Myocyte (in vitro differentiated cells): ENCODE measurements at places on chromosomes 7 and 10.

- no peak for DNase-seq
Measured at GRCh38 chr10:25177093-25177753, 2.4 kb downstream of the GPR158 start.

GRCh38 chr10:103103989-103104388 lies 89.1 kb downstream of the NT5C2 start:
- DNase-seq, result no peak

DNA sequence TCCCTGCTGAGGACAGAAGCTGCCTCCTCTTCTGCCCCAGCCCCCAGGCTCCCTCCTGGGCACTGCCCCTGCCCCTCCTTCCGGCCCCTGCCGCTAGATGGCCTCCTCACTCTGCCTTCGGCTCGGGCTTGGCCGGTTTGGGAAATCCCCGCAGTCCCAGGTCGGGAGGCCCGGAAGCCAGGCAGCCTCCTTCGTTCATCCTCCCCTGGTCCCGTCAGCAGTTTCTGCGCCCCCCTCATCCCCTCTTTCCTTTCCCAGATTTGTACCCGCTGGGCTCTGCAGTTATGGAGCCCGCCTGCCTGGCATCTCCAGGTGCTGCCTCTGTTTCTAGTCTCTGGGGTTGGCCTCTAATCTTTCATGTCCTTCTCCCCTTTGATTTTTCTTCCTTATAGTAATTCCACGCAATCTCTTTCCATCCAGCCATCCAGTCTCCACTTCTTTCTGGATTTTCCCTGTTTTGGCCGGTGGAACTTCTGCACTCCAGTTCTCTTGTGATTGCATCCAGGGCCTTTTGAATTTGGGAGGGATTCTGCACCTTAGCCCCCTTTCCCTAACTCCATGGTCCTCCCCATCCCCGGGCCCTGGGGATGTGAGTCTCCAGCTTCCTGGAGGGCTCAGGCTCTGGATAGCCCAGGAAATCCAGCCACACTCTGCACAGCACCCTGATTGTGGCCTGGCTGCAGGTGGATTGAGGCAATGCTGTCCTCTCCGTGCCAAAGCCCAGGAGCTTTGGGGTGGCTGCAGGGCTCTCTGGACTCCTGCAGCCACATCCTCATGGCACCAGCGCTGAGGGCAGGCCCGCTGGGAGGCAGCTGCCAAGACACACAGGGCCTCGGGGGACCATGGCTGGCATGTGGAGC lies 3.3 kb upstream of the SHH start:
- DNase-seq, result peak; percentile 67

DNA sequence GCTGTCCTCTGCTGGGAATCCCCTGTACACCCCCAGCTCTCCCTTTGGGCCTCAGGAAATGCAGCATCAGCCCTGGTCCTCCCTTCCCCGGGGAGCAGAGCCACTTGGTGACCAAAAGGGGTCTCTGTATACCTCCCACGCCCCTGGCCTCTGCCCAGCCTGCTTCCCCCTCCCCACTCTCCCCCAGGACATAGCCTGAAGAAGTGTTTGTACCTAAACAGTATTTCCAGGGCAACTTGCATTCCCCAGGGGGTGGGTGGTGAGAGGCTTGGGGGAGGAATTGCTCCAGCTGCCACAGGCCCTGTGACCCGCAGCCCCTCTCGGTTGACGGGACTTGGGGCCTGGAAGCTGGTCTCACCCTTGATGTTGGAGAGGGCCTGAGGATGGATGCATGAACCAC lies 39.3 kb downstream of the TMEM270 start:
- peak; percentile 70 for DNase-seq

DNA sequence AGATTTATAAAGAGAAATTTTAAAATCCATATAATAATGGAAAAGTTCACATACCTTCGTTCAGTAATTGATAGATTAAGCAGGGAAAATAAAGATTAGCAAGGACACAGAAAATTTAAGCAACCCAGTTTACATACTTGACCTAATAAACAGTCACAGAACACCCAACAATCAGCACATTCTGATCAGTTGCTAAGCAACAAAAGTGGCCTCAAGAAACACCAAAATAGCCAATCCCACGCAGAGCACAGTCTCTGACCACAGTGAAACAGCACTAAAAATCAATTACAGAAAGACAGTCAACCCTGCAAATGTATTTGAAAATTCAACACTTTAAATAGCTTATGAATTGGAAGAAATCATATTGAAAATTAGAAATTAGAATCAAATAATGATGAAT lies 39.3 kb upstream of the DRGX start:
- no peak for DNase-seq

DNA sequence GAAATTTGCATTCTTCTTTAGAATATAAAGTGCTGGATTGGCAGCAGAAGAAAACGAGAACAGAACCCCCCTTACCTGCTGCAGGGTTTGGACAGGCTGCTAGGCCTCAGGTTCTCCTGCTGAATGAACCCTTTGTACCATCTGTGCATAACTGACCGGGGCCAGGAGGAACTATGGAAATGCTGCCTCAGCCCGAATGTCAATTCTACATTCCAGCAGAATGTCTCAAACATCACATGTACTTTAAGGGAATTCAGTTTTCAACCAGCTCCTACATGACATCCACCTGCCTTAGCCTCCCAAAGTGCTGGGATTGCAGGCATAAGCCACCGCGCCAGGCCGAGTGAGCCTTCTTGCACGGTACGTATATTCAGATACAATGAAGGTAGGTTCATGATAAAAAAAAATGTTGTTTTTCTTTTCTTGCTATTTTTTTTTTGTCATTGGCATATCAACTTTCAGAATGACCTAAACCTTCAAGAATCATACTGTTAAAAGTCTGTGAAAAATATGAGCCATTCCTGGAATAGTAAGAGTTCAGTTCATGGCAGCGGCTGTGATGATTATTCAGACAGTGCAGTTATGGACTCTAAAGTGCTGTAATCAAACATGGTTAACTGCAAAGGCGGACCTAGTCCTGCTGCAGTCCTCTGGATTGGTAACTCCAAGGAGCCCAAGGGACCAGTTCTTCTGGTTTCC lies 84.4 kb upstream of the TNS3 start:
- peak; percentile 48 for DNase-seq

DNA sequence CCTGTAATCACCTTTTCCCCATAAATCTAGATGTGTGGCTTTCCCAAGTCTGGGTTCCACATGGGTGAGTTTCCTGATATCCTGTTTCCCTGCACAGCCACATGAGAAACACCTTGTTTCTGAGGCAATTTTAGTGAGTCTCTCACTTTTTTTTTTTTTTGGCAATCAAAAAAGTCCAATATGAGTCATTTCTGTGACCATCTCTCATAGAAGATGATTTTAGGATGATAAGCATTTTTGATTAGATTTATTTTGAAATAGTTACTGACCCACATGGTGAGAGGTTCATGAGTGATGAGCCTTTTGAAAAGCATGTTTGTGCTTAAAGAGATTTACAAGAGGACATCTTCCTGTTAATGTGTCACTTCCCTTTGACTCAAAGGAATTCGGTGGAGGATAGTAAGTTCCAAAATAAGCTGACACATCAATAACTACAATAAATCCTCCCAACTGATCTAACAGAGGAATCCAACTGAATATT lies 464.0 kb downstream of the INHBA start:
- DNase-seq, result no peak

DNA sequence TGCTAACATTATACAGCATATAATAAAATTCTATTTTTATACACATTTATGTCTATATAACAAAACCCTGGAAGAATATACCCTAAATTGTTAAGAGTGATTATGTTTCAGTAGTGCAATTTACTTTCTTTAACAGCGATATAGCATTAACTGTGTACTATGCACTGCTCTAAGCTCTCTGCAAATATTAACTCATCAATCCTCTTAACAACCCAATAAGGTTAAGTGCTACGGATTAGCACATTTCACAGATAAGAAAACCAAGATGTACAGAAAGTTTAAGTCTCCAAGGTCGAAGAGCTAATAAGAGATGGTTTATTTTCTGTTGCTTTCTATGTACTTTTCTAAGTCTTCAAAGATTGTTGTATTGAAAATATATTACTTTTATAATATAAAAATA lies 95.8 kb downstream of the SEMA3C start:
- DNase-seq, result no peak

DNA sequence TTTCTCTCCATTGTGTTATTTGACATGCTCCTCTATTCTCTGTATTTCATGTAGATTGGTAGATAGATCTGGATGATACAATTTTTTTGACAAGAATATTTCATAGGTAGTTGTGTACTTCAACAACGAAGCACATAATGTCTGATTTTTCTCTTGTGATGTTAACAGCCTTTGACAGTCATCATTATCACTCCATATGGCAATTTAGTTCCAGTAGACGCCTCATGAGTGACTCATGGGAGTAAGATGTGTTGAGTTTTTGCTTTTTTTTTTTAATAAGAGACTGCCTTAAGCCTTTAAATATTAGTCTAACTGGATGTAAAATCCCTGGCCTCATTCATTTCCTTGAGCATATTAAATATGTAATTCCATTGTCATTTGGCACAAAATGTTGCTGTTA lies 123.5 kb upstream of the ZNF32 start:
- DNase-seq, result no peak

- no peak for DNase-seq
Measured at GRCh38 chr10:43683451-43684291, 35.0 kb upstream of the ZNF32 start.

GRCh38 chr10:55793024-55793423 lies 568.0 kb downstream of the ZWINT start:
- no peak for DNase-seq

DNA sequence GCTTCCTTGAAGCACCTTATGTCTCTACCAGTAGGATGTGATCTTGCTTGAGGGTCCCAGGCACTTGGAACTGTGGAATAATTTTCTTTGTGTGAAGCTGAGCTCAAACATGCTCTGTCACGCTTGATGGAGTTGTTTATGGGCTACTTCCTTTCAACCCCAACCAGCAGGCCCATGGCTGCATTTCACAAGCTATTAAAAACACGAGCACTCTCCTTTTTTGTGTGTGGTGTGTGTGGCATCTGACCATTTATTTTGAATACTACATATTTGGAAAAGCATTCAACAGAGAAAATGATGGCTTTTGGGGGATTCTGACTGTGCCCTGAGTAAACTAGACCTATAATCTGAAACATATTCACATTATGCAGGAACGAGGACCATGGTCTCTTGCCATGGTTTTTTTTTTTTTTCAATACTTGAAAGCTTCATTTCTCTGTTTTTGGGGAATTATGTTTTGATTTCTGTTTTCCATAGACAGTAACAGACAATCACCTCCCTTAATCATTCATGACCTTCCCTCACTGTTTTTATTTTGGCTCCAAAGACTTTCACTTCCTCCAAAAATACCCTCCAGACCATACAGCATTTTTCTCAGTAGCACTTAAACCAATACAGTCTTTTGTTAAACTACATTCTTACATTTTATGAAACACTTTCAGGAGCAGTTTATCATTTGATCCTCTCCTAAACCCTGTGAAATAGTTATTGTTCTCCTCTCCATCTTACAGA lies 233.6 kb upstream of the BMPER start:
- DNase-seq, result no peak

DNA sequence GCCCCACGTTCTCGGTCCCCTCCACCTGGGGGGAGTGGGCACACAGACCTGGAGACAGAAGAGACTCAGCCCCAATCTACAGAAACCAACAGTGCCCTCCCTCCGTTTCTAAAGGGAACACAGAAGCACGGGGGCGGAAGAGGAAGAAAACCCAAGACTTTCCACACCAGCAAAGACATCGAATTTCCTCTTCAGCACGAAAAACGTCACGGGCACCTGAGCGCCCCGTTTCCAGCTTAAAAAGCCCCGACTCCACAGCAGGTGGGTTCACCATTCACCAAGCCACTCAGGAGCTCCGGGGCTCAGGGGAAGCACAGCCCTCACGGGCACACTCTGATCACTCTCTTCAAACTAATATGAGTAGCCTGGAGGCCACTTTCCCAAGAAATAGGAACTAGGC lies 19.6 kb downstream of the NUDT1 start:
- no peak for DNase-seq

DNA sequence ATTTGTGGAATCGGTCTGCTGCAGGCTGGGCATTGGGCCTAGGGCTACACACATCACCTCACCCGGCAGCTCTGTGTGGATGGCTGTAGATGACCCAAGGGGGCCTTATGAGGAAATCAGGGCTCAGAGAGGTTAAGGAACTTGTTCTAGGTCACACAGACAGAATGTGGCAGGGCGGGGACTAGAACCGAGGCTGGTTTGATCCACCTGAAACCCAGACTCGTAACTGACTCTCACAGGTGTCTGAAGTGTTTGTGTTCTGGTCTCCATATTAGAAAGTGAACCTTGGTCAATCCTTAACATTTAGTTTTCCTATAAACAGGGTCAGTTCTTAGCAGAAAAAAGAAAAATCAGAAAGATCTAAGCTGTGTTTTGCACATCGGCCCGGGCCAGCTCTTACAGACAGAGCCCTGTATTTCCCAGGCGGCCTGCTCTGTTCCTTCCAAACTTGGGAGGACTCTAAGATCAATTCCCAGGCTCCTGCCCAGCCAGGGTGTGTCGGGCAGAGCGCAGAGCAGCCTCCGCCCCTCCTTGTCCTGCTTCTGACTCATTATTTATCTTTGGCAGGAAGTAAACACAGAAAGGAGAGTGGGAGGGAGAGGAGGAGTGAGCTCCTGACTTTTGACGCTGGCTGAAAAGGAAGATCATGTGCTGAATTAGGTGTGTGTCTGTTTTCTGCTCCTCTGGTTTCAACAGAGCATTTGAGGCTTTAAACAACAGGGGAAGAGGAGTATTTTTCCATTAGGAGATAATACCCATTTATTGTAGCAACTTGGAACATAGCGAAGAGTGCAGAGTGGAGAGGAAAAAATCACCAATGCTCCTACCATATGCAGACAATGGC lies 74.1 kb downstream of the TACC2 start:
- peak; percentile 95 for DNase-seq

DNA sequence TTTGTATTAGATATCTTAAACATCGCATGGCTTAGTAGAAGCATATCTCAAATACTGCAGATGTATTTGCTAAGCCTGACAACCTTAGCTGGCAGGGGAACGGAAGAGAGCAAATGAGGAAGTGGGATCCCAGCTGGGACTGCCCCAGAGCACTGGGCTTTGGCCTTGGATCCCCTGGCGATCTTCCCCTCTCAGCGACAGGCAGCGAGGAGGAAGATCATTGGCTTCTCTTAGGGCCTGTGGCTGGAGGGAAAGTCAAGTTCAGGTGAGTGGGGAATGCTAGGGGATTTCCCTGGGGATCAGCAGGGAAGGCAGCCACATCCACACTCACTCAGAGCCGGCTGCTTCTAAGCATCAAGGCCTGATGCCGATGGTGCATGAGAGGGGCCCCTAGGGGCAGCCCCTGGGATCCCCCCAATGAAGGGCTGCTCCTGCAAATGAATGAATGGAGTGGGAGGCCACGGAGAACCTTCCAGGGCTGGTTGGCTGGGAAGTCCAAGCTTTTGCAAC lies 42.0 kb downstream of the LYZL2 start:
- DNase-seq, result no peak

- no peak for DNase-seq
Measured at GRCh38 chr10:131102676-131103075, 208.8 kb downstream of the TCERG1L start.

GRCh38 chr10:7046615-7047014 lies 364.2 kb downstream of the SFMBT2 start:
- DNase-seq, result no peak
